ENCODE measurements at places on chromosomes 11 and 22. TPM values are rescaled to one million over a fixed set of nuclear protein-coding genes. Genes with fewer than 3 reads are reported as not detected.

- DNase-seq, result no peak
These were observed 49.7 kb upstream of the TOP3B start for GRCh38 chr22:22032099-22032905.

DNA sequence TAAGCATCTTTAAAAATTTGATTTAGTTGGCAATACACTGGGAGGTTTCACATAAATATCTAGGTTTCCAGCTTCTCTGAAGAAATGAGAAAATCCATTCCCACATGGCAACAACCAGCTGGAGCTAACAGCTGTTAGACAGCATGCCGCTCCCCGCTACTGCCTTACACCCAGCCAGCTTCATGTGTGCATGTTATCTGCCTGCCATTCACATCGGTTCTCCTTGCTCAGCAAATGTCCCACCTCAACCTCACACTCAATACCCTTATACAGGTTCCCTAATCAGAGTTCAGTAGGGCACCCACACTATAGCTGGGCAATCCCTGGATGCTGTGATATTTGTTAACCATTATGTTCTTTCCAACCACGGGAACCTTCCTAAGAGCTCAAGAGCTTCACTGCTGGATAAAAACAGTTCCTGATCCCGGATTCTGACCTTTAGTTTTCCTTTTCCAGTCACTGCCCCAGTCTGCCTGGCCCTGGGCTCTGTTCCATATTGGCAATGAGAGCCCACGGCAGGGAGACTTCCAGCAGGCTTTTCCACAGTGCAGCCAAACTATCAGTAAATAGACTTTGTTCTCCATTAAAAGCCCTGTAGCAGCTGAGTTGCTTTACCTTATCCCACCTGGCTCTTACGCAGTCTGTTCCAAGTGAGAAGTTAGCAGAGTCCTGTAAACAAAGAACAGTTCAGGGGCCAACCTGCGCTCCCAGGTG is 8.6 kb downstream of the RPUSD4 start:
- no peak for DNase-seq

- peak; percentile 93 for DNase-seq
These were observed 5.0 kb upstream of the PICK1 start for GRCh38 chr22:38051900-38052862.

GRCh38 chr22:46289244-46289891 is 7.3 kb upstream of the GTSE1 start:
- DNase-seq, result peak; percentile 73

FGF4 gene
- not detected for total RNA-seq

DNA sequence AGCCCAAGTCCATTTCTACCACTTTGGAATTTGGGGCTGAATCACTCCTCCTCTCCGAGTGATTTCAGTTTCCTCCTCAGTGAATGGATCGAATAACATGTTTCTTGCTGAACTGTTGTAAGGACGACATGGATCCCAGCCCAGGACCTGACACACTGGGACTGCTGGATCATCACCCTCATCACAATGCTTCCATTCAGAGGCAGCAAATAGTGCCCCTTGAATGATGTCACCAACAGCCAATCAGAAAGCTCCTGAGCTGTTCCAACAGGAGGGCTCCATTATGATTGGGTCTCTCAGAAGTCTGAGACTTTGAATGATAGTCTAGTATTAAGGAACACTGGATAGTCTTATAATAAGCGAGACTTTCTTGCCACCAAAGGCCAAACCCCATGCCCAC is 158.9 kb downstream of the MYO18B start:
- no peak for DNase-seq

GRCh38 chr11:37946155-37946766 is 1348.2 kb upstream of the RAG2 start:
- no peak for DNase-seq

DNA sequence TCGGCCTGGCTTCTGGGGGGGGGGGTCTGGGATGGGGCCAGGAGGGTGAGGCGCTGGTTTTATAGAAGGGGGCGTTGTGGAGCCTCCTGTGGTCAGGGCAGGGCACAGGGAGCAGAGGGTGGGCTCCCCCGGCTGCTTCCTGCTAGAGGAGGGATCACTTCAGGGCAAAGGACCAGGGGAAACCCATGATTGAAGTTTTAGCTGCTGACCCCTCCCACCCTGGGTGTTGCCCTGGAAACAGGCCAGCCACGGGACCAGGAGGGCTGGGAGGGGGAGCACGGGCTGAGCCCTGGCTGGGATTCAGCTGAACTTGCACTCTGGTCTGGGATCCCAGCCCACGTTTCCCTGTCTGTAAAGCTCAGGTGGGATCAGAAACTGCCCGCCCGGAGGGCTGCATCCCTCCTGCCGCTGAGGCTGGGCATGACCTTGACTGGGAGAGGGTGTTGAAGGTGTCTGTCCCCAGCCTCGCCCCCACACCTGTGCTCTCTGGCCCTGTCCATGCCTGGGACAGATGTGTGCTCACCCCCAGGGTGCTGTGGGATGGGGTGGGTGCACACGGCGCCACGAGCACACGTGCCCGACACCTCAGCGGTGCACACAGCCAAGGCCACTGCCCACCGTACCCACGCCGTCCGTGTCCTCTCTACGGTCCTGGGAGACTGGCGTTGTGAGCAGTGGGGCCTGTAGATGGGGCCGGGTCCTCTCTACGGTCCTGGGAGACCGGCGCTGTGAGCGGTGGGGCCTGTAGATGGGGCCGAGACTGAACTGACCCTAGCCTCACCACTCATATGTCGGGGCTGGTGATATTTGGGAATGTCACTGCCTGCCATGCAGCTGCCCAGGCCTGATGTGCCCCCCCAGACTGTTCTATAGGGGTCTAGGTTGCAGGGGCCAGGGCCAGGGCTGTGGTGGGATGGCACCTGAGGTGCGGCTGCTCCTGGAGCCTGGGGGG is 2.3 kb downstream of the TSPAN4 start:
- DNase-seq, result peak; percentile 93

- no peak for DNase-seq
These were observed 103.9 kb downstream of the SEZ6L start for GRCh38 chr22:26273011-26273675.

RFPL2 gene
- not detected for total RNA-seq

GRCh38 chr11:57155400-57155799 is 26.4 kb upstream of the LRRC55 start:
- DNase-seq, result no peak

BLID gene
- total RNA-seq, result 9.7 TPM

GRCh38 chr11:114745150-114745671 is 66.9 kb downstream of the NXPE2 start:
- DNase-seq, result no peak

Data from aorta (tissue), 5 donors.